ENCODE measurements at places on chromosomes 13 and 19.

GRCh38 chr19:45827459-45828093 is 12.5 kb upstream of the RSPH6A start:
- DNase-seq: no peak

DNA sequence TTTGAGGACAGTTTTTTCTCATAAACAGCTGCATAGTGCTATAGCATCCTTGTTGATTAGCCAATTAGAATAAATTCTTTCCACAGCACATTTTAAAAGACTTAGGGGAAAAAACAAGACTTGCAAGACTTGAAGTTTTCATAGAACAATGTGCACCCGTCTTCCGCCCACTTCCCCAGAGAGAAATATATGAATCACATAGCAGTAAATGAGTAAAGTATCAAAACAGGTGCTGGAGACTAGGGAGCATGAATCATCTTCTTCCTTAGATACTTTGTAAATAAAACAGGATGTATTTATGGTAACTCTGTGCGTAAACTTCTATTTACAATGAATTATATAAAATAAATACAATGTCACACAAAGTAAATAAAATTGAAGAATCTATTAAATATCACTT is 75.1 kb downstream of the COL4A2 start:
- DNase-seq: no peak

GRCh38 chr19:47446534-47447469 is 24.9 kb downstream of the SLC8A2 start:
- no peak for DNase-seq

DNA sequence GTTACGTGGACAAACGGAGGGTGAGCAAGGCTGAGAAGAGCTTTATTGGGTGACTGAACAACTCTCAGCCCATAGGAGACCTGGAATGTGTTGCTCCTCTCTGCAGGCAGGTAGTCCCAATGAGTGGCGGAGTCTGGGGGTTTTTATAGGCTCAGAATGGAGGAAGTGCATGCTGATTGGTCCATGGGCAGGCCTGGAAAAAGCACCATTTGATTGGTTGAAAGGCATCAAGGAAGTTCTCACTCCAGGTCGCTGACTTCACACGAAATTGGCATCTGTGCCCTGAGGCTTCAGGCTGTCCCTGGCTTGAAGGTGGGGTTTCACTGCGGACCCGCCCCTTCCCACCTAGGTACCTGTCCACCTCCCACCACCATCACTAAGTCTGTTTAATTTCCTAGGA is 65.4 kb downstream of the SPATA13 start:
- no peak for DNase-seq

GRCh38 chr13:32447894-32448623 is 20.1 kb upstream of the N4BP2L1 start:
- DNase-seq: no peak

- DNase-seq: peak; percentile 63
These were observed 37.3 kb downstream of the SOX1 start for GRCh38 chr13:112103961-112104880.

DNA sequence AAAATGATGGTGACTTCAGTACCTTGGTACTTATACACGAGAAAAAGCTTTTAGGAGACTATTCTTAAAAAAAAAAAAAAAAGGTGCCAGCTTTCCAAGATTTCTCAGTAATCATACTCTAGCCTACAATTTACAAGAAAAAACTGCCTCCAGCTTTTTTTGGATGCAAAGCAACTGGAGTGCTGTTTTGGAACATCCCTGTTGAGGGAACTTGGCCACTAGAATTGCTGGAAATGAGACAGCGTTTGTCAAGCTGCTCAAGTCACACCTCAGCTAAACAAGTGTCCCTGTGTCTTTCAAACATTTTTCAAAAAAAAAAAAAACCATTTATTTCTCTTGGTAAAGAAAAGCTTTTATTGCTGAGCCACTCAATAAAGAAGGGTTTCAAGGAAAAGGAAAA is 413.1 kb upstream of the ARGLU1 start:
- peak; percentile 52 for DNase-seq
